Epithelial cell of prostate (primary cell): ENCODE measurements at places on chromosomes 1 and 21.

- DNase-seq, result no peak
Observed at GRCh38 chr1:180425952-180426351, 76.4 kb downstream of the ACBD6 start.

GRCh38 chr1:158035014-158035413 is 41.6 kb downstream of the KIRREL1 start:
- no peak for DNase-seq

GRCh38 chr1:104266612-104267011 is 516.9 kb downstream of the AMY1C start:
- no peak for DNase-seq

GRCh38 chr1:177106614-177107365 is 57.7 kb downstream of the ASTN1 start:
- no peak for DNase-seq

DNA sequence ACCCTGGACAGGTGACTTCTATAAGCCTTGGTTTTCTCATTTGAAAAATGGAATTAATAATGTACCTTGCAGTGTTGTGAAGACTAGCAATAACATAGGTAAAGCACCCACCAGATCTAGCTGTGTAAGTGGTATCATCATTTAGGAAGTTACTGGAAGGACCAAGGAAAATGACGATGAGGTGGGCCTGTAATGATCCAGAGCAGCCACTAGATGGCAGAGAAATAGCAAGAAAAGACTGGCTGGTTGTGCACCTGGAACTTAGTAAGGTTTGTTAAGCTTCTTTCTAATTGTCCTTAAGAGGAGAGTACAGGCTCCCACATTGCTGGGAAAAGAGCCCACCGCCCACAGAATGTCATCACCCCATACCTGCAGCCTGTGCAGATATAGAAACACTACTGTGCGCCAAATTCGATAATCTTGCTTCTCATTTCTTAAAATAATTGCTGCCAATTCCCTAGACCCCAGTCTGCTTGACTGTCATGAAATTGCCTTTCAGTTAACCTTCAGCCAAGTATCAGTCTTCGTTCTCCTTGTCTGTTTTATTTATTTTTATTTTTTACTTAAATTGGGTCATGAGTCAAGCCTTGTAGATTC is 37.2 kb downstream of the WNT4 start:
- no peak for DNase-seq
